Stimulated activated CD4-positive, alpha-beta T cell treated with anti-CD3 and anti-CD28 coated beads, Interleukin-4, amount 100 ng/mL, for 4 hours (primary cell): ENCODE measurements at places on chromosomes 7 and 10.

DNA sequence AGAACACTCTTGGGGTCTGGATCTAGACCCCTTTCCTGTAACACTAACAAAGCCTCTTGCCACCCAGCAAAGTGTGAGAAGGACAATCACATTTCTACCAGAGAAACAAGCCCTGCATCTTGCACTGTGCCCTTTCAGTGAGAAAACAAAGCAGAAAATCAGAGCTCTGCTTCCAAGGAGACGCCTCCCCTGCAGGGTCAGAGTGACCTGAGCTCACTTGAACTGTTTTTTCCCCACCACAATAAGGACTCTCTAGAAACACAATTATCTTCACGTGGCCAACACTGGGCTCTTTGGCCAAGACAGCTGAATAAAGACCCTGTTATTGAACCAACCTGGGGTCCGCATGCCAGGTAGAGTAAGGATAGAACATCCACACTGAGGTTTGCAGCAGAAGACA lies 30.1 kb upstream of the PRLHR start:
- DNase-seq = no peak

DNA sequence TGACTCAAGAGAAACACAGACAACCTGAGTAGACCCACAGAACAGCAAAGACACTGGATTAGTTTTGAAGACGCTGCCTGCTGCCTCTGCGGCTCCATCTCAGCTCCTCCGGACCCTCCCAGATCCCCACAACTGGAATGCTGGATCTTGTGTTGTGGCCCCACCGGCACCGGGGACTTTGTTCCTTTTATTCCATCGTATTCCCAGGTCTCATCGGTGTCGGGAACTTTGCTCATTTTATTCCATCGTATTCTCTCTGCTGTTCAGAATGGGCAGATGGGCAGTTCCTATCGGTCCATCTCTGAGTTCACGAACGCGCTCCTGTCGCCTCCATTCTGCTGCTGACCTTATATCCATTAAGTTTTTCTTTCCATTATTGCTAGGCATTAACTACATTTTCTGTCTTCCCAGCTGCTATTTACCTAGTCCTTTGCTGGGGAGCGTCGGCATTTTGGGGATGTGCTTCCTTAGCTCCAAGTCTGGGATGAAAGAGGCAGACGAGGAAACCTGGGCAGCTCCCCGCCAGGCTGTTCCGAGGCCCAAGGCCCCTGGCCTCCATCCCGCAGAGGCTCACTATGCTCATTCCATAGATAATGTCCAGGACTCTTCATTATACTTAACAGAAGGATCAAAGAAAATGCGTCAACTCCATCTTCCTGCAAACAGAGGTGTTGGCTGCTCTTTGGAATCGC lies 192.4 kb downstream of the MAD1L1 start:
- DNase-seq = no peak

DNA sequence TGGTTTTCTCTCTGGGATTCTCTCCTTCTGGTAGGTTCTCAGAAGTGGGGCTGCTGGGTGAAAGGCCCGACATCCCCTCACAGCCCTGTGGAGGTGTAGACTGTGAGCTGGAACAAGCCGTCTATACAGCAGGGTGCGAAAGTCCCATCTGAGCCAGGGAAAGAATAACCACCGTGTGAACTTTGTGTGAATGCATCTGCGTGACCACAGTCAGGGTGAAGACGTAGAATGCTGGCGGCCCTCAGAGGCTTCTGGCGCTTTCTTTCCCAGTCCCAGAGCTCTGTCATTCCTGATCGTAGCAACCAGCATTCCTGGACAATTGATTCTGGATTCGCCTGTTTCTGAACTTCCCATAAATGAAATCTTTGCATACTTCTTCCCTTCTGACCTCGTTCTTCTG lies 30.0 kb downstream of the ELFN1 start:
- DNase-seq = no peak

GRCh38 chr10:22649390-22649841 lies 65.0 kb downstream of the PIP4K2A start:
- DNase-seq = no peak

GRCh38 chr7:141920281-141920680 lies 4.1 kb downstream of the OR9A4 start:
- no peak for DNase-seq

DNA sequence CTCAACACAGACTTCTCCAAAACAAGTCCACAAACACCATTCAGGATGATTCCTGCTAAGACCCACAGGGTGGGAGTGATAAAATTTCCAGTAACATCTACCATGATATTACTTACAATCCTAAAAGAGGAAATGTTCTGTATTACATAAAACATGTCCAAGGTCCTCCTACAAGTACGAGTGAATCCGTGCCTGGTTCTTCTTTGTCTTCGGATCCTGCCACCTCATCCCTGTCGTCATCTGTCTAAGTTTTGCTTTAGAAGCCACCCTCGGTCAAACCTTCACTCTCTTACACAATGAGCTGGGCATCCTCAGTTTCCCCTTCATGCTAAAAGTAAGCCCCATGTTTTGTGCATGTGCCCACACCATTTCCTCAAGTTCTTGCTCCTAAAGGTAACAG lies 279.0 kb downstream of the KCNMA1 start:
- no peak for DNase-seq

DNA sequence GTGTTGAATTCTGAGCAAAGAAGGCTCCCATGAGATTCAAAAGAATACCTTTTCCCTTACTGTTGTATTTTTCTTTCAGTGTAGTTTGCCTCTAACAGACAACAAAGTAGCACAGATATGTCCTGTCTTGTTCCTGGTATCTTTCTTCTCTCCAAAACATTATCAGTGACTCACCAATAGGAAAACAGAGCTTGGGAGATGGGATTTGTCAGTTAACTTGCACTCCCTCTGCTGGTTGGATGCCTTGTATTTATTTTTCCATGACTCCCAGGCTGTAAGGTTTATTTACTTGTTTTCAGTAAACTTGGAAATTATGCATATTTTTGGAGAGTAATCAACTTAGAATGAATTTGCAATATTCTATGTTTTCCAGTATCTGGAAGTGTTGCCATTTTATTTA lies 129.7 kb downstream of the SAMD9 start:
- no peak for DNase-seq

DNA sequence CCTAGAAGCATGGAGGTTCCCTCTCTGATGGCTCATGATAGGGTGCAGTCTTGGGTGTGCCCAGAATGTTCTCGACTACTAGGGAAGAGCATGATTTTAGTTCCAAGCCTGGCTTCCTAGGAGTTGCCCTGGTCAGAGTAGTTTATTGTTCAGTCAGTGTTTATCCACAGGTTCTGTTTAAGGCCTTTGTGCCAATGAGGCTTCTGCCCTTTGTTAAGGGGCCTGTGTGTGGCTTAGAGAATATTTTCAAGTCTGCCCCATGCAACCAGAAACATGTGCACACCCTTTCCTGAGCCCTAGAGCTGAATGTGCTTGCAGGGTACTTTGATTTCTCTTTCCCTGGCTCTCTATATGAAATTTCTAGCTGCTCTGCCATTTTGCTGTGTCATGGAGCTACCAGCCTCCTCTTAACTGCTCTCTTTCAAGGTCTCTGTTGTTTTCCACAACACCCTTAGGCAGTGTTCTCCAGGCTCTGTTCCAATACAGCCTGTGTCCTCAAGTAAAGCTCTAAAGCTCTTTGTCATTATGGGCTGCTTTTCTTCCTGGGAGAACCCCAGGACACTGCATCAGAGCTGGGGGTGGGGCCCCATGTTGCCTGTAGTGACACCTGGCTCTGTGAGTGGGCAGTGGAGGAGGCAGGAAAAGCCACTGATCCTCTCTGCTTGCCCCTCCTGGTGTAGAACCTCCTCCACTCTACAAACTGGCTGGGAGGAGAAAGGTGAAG lies 34.1 kb upstream of the TSPAN33 start:
- no peak for DNase-seq

- no peak for DNase-seq
These were observed 1.8 kb downstream of the GSTO1 start for GRCh38 chr10:104256335-104256961.

GRCh38 chr10:129790715-129791446 lies 173.2 kb downstream of the EBF3 start:
- DNase-seq = no peak

DNA sequence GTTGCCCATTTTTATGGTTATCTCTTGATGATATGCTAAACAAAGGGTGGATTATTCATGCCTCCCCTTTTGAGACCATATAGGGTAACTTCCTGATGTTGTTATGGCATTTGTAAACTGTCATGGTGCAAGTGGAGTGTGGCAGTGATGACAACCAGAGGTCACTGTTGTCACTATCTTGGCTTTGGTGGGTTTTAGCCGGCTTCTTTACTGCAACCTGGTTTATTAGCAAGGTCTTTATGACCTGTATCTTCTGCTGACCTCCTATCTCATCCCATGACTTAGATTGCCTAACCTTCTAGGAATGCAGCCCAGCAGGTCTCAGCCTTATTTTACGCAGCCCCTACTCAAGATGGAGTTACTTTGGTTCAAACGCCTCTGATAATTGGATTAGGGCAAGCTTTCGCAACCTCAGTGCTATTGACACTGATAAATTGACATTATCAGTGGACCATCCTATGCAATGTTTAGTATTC lies 36.9 kb downstream of the BAG3 start:
- DNase-seq = no peak

DNA sequence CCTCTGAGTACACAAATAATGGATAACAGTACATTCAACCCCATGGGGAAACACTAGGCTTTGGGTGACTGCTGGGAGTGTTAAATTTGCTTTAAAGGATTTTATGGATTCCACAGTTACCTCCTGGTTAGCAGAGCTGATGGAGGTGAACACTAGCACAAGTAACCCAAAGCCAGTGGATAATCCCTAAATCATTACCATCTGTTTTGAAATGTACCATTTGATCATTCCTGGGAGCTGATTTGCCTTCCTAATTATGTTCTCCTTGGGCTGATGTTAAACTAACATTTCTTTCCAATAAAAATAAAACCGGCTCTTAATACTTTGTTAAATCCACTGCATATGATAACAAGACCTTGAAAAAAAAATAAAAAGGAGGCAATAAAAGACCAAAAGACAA lies 493.9 kb downstream of the PLXNA4 start:
- no peak for DNase-seq

DNA sequence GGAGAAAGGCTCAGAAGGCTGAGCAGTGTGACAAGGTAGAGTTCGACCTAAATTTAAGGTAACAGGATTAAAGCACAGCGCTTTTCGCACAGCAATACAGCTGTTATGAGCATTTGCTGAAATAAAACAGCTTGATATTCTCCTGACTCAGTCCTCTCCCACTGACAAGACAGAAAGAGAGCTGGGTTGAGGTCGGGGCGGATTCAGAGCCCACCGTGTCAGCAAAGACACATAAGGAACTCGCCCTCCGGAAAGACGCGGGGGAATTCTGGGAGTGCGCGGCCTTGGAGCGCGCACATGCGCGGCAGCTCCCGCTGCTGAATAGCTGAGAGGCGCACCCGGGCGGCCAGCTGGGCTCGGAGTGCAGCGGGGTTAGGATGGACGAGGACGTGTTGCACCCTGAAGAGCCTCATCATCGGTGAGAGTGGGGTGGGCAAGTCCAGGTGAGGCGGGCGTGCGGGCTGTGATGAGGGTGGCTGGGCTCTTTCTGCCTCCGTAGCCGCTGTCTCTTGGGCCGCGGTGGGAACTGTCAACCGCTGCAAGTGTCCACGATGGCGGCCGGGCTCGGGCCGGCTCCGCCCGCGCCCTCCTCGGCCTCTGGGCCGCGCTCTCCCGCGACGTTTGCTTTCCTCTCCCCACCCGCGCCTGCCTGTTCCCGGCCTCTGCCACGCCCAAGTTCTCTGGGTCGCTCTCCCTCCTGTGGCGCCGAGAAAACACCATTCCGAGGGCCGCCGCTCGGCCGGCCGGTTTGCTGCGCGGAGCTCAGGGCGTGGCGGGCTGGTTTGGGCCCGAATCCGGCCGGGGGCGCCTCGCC lies 120.6 kb downstream of the LYZL1 start:
- peak; percentile 28 for DNase-seq

DNA sequence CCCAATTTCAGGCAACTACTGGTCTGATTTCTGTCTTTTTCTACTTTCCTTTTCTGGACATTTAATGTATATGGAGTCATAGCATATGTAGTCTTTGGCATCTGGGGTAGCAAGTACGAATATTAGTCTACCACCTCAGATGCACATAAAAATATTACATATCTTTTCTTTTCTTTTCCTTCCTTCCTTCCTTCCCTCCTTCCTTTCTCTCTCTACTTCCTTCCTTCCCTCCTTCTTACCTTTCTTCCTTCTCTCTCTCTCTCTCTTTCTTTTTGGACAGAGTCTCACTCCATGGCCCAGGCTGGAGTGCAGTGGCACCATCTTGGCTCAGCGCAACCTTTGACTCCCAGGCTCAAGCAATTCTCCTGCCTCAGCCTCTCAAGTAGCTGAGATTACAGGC lies 4.0 kb upstream of the OPTN start:
- DNase-seq = no peak

- no peak for DNase-seq
These were observed 12.3 kb downstream of the CAV2 start for GRCh38 chr7:116511552-116512519.
